Amniotic epithelial cell (primary cell): ENCODE measurements at places on chromosomes 5 and 9.

GRCh38 chr9:133162861-133163503 lies 732 bp downstream of the GBGT1 start:
- no peak for DNase-seq

GRCh38 chr9:130940027-130940549 lies 1.0 kb upstream of the FIBCD1 start:
- DNase-seq: no peak

- no peak for DNase-seq
Measured at GRCh38 chr5:58932057-58932612, 349.3 kb downstream of the RAB3C start.

DNA sequence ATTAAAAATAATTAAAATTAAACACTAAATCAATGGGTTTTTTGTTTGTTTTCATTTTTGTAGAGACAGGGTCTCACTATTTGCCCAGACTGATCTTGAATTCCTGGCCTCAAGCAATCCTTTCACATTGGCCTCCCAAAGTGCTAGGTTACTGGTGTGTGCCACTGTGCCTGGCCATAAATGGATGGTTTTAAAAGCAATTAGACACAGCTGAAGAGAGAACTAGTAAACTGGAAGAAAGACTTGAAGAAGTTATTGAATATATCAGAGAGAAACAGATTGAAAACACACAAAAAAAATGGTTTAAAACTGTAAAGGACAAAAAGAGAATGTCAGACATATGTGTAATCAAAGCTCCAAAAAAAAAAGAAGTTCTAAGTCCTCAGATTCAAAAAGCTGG lies 83.0 kb downstream of the DENND1A start:
- no peak for DNase-seq

DNA sequence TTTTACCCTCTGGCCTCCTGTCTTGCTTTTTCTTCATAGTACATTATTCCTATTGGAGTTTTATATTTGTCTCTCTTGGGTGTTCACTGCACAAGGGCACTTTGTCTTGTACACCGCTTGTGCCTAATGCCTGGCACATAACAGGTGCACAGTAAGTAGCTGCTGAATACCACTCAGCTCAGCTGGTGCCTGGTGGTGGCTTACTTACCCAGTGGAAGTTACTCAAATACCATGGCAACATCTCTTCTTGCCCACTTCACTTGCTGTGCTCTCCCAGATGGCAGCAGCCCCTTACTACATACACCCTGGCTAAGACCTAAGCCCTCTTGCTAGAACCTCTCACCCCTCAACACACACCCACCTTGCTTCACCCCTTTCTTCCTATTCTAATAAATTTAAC lies 11.3 kb upstream of the SKP1 start:
- DNase-seq: no peak
